ENCODE measurements at places on chromosomes 2 and 18.

GRCh38 chr2:1746174-1747064 is 2.1 kb upstream of the PXDN start:
- DNase-seq = no peak

GRCh38 chr2:212842544-212843185 is 304.1 kb upstream of the ERBB4 start:
- no peak for DNase-seq

DNA sequence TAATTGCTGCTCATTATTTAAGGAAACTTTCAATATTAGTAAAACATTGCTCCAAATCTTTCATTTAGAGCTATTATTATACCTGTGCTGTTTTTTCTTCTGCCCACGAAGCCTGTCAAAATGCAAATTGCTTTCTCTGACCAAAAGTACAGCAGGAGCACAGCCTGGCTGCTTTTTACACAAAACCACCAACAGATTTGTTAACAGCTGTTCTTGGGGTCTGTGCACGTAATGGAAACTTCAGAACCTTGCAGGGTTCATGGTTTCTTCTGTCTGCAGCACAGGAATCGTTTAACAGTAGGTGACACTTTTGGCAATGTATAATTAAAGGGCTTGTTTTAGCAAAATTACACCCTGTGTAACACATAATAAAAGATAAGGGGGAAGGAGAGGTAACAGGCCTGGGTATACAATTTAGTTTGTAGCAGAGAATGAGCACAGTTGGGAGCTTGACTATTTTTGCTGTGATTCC is 447.3 kb downstream of the KCNJ3 start:
- no peak for DNase-seq

DNA sequence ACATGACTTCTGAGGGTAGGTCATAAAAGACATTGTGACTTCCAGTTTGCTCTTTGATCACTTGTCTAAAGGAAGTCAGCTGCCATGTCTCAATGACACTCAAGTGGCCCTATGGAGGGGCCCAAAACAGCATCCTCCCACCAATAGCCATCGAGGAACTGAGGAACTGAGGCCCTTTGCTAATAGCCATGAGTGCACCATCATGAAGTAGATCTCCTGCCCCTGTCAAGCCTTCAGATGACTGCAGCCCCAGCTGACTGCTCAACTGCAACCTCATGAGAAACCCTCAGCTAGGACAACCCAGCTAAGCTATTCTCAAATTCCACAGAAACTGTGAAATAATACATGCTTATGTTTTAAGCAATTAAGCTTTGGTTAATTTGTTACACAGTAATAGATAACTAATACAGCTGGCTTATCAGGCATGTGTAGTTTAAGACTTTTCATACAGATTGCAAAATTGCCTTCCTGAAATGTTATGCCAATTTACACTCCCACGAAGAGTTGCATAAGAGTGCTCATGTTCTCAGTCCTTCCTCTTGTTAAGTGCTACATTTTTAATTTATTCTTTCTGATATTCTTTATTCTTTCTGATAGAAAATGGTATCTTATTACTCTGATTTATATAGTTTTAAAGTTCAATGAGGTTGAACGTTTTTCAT is 105.6 kb upstream of the NDUFV2 start:
- DNase-seq = no peak

- DNase-seq = no peak
These were observed 269.0 kb downstream of the TCF4 start for GRCh38 chr18:55318951-55319441.

GRCh38 chr2:240182476-240182875 is 42.0 kb upstream of the OTOS start:
- DNase-seq = no peak

- no peak for DNase-seq
These were observed 1279.7 kb upstream of the ZEB2 start for GRCh38 chr2:145799595-145800108.

All from erythroblast (primary cell).